G401 (cell line): ENCODE measurements at places on chromosomes 1 and 21. TPM values are rescaled to one million over a fixed set of nuclear protein-coding genes. Genes with fewer than 3 reads are reported as not detected.

The REN gene
- not detected in 2 replicates for total RNA-seq

The IFI44 gene
- not detected in 2 replicates for total RNA-seq

The OR2AK2 gene
- total RNA-seq, result not detected in 2 replicates

The HFM1 gene
- 1.1 and 8.3 TPM in 2 replicates for total RNA-seq

The ASPM gene
- total RNA-seq, result 15.7 and 30.0 TPM in 2 replicates

The THAP3 gene
- total RNA-seq, result 41.9 and 44.5 TPM in 2 replicates

The ERG gene
- total RNA-seq, result not detected in 2 replicates

The TMPRSS15 gene
- total RNA-seq, result 5.7 and 13.4 TPM in 2 replicates

The PRCC gene
- 45.4 and 51.1 TPM in 2 replicates for total RNA-seq

The SLAMF9 gene
- not detected in 2 replicates for total RNA-seq

The RPTN gene
- total RNA-seq, result not detected in 2 replicates

The SPATA17 gene
- 1.2 and 2.3 TPM in 2 replicates for total RNA-seq

The C8A gene
- total RNA-seq, result not detected in 2 replicates

The PATJ gene
- 2.6 and 6.0 TPM in 2 replicates for total RNA-seq

The AADACL3 gene
- total RNA-seq, result not detected in 2 replicates

The PODN gene
- not detected in 2 replicates for total RNA-seq

The CD101 gene
- total RNA-seq, result 0.55 and 1.2 TPM in 2 replicates

The GRIK3 gene
- total RNA-seq, result not detected in 2 replicates

The POLR3C gene
- total RNA-seq, result 12.0 and 28.1 TPM in 2 replicates

The SOAT1 gene
- total RNA-seq, result 19.8 and 41.8 TPM in 2 replicates

The ARMH1 gene
- total RNA-seq, result 2.2 TPM in 1 of 2 replicates, not detected in the other

The LCE6A gene
- not detected in 2 replicates for total RNA-seq

The TMEM269 gene
- 0.80 TPM in 1 of 2 replicates, not detected in the other for total RNA-seq

The PDZK1IP1 gene
- total RNA-seq, result not detected in 2 replicates

The TMPRSS2 gene
- total RNA-seq, result not detected in 2 replicates

The UBE4B gene
- total RNA-seq, result 82.1 and 101 TPM in 2 replicates

The CCDC17 gene
- 0.06 and 3.5 TPM in 2 replicates for total RNA-seq

The ATP6V1G3 gene
- not detected in 2 replicates for total RNA-seq

The TAS1R1 gene
- total RNA-seq, result not detected in 2 replicates

The C4BPB gene
- total RNA-seq, result not detected in 2 replicates

The PPCS gene
- total RNA-seq, result 111 and 124 TPM in 2 replicates

The NPR1 gene
- 0.12 TPM in 1 of 2 replicates, not detected in the other for total RNA-seq

The SFPQ gene
- 319 and 363 TPM in 2 replicates for total RNA-seq

The E2F2 gene
- total RNA-seq, result 8.4 and 11.7 TPM in 2 replicates

The BSND gene
- total RNA-seq, result not detected in 2 replicates

The MSH4 gene
- total RNA-seq, result not detected in 2 replicates

The KCNA10 gene
- total RNA-seq, result not detected in 2 replicates

The LCK gene
- not detected in 2 replicates for total RNA-seq

The SLC45A3 gene
- total RNA-seq, result 4.4 and 5.4 TPM in 2 replicates

The ETS2 gene
- total RNA-seq, result 0.86 and 1.8 TPM in 2 replicates
